Renal cortex interstitium (tissue), 15 donors: ENCODE measurements at places on chromosomes 7 and 10. TPM values are rescaled to one million over a fixed set of nuclear protein-coding genes. Genes with fewer than 3 reads are reported as not detected.

GRCh38 chr10:71752391-71753090, 20.8 kb downstream of the VSIR start:
- no peak for DNase-seq

DNA sequence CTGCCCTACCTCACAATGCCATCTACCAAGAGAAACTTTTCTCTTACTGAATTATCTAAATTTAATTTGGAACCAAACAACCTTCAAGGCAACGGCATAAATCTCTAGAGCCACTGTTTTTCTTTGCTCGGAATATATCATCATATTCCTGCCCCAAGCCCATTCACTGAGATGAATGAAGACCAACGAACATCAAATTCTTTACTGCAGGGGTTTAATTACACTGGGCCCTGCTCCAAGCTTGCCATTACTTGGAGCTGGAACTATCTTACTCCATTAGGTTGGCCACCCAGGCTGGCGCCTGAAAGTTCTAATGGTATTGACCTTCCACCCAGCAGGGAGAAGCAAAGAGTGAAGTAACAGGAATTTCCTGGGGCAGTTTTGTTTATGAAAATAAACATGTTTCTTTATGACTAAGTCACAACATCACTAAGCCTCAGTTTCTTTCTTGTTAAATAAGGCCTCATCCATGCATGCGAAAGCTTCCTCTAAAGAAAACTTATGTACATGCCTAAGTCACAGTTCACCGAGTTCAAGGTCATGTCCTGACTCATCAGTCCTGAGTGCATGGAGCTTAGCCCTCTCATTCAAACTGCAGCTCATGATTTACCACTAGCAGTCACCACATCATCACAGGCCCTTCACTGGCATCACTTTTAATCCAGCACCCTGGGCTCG, 42.1 kb upstream of the ANAPC16 start:
- no peak for DNase-seq

SLC13A1 gene
- 24.0 TPM for polyA plus RNA-seq

- DNase-seq = no peak
Measured at GRCh38 chr10:130746311-130746710, 565.2 kb downstream of the TCERG1L start.

DNA sequence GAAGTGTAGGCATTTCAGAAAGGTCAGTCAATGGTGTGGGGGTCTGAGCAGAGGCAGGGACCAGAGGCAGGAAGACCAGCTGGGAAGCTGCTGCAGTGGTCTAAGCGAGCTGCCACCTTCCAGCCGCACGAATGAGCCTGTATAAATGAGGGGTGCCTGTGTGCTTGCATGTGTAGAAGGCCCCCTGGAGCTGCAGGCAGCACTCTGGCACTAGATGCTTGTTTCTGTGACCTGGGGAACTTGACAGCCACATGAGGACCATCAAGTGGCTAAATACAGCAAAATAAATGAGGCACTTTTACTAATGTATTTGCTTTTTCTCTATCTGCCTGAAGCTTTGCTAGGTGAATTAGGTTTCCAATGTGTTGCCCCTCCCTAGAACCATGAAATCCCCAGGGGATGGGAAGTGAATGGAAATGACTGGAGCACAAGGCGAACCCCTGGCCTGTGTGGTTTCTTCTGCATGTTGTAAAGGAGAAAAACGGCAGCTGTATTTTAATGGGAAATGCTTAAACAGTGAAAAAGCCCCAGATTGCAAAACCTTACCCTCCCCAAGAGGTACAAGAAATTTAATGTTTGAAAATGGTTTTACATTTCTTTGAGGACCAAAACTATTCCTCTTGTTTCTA, 57.7 kb downstream of the PYROXD2 start:
- DNase-seq = no peak

GRCh38 chr7:138208142-138208570, 131.9 kb downstream of the AKR1D1 start:
- no peak for DNase-seq

DNA sequence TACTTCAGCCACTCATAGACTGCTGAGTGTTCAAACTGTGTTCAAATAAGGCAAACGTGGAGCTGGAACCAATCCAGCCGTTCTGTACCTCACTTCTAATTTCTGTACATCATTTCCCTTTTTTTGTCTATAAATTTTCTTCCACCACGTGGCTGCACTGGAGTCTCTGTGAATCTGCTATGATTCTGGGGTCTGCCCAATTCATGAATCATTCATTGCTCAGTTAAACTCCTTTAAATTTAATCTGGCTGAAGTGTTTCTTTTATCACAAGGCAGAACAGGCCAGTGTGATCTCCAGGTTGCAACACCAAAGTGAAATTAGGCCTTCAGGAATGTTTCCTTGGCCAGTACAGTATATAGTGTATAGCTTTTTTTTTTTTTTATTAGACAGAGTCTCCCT, 53.5 kb downstream of the DNAJC12 start:
- DNase-seq = no peak

OR9A2 gene
- polyA plus RNA-seq = not detected

- DNase-seq = no peak
Measured at GRCh38 chr10:82982110-82982608, 1107.2 kb downstream of the NRG3 start.

GRCh38 chr10:26780793-26781601, 79.8 kb downstream of the ABI1 start:
- DNase-seq = no peak

CPEB3 gene
- 3.9 TPM for polyA plus RNA-seq

GRCh38 chr10:15295537-15296325, 75.4 kb downstream of the FAM171A1 start:
- no peak for DNase-seq

CFAP46 gene
- polyA plus RNA-seq = 11.4 TPM

- DNase-seq = no peak
Measured at GRCh38 chr7:66246554-66247171, 41.5 kb downstream of the TPST1 start.
